Left cardiac atrium (tissue), 4 donors: ENCODE measurements at places on chromosomes 4 and X. TPM values are rescaled to one million over a fixed set of nuclear protein-coding genes. Genes with fewer than 3 reads are reported as not detected.

DNA sequence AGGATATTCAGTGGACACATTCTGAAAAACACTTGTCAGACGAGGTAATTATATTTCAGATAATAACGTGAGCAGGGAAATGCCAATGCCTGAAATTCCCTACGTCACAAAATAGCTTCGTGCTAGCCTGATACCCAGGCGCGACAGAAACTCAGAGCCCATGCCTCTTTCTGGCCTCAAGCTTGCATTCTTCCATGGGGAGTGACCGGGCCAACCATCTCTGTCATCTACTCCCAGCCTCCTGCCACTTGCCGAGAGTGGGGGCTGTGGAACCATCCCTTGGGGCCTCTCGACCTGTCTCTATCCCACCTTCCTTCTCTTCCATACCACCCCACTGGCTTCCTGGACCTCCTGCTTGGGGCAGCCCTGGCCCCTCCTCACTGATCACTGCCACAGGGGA is 34.5 kb upstream of the CDKN2AIP start:
- no peak for DNase-seq

XAGE1A gene
- total RNA-seq = not detected

DNA sequence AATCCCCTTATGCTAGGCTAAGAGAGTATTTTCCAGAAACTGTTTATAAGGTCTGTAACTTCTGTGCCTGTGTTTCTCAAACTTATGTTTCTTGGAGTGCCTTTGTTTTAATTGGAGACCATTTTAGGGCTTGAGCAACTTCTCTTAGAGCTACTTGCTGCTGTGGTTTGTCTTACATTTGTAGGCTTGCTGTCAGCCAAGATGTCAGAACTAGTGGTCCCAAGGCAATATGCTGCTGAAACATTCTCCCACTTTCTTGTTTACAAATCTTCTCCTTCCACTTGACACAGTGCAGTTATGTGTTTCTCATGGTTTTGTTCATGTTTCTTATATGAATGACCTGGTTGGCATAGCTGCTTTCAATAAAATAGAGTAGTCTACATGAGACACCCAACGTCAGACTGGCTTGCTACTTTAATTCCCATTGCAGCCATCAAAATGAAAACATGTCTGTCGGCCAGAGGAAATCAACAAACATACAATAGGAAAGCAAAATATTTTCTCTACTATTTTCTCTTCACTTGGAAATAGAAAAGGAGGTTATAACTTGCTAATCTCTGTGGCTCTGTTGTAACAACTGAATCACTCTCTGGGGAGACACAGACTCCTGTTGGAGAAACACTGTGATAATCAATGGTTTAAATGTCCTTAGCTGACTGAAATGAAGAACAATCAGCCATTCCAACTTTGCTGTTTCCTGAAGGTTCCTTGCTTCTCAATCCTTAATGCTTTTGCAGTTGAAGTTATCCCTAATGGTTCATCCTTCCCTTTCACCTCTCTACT is 426.4 kb downstream of the PDGFC start:
- no peak for DNase-seq

TBC1D9 gene
- total RNA-seq = 17.2 TPM

DNA sequence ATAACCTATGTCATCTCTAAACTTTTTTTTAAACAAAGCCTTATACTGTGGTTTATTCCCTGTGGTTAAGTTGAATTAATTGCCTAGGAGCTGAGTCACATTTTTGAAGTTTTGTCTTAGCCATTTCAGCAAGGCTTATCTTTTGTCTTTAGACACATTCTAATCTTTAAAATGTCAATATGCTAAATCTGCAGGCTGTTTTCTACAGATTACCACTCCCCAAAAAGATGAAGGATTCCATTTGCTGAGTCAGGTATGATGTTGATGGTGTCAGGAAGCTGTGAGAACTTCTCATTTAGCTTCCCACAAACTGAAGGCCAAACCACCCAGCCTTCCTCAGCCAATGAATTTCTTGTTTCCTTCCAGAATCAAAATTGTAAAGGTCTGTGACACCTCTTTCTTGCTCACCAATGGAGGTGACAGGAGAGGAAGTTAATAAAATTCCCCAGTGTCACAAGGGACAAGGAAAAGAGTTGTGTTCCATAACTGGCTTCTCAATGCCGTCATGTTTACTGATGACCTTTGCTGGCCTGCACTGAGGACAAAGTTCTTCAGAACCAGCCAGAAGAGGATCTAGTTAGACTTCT is 3.7 kb upstream of the CXCL6 start:
- no peak for DNase-seq

RAB33A gene
- 19.2 TPM for total RNA-seq

- DNase-seq = no peak
Observed at GRCh38 chr4:178165251-178165950, 723.2 kb upstream of the AGA start.

DNA sequence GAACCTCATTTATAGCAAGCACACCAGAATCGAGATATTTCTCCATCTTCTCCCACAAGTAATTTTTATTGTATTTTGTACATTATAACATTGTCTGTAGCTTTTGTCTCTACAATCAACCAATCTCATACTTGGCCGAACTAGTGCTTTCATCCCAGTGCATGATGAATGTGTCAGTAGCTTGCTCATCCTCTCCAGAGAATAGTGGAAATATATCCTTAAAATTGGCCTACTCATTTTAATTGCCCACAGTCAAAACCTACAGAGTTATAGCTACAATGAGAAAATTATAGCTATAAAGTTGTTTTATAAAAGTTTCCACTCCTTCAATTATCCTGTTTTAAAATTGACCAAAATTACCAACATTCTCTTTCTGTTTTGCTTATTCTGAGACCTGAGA is 103.8 kb downstream of the MAPK10 start:
- DNase-seq = no peak

GRCh38 chr4:102901804-102902203 is 33.0 kb downstream of the CISD2 start:
- no peak for DNase-seq

RLIM gene
- total RNA-seq = 19.9 TPM

SLC7A11 gene
- total RNA-seq = 4.7 TPM

DNA sequence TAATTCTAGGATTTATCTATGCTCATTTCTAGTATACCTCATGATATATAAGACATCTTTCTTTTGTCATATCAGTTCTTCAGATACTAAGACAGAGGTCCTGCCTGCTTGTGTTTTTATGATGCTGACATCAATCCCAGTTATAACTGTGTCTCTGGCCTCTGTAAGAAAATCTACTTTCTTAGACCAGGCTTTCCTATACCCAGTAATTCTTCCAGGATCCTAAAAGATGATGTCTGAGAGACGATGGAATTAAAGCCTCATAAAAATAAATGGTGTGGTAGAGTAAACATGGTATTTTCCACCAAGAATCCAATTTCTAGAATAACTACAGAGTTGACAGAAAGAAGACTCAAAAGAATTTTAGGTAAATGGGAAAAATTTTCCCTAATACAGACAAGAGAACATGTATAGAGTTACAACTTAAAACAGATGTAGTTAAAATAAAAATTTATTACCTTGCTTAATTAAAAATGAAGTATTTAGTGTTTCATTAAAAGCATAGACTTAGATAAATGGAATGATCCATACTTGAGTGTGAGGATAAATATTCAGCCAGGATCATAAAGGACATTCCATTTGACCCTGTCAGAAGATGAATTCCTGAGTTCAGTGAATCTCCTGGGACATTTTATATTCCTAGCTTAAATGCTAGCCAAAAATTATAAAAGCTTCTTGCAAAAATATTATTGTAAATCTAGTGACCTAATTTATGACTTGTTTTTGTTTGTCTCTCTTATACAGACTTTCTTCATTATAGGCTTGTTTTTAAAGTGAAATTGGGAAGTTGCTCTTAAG is 137.4 kb downstream of the PDLIM5 start:
- DNase-seq = no peak

LRIT3 gene
- not detected for total RNA-seq

- DNase-seq = no peak
Observed at GRCh38 chr4:3344104-3344503, 51.3 kb downstream of the RGS12 start.

DNA sequence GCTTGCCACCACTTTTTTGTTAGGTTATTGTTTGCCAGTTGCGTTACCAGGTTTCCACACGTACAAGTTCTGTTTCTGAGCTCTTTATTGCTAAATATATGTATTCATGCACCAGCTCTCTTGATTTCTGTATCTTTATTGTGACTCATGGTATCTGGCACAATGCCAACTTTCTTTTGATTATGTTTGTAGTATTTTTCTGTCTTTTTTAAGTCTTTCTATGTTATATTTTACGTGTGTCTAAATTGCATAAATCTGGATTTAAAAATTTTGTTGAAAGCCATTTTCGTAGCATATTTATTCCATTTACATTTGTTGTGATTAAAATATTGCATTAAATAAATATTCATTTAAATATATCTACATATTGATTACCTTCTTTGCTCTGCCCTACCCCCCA is 73.8 kb downstream of the KDM6A start:
- DNase-seq = no peak

DNA sequence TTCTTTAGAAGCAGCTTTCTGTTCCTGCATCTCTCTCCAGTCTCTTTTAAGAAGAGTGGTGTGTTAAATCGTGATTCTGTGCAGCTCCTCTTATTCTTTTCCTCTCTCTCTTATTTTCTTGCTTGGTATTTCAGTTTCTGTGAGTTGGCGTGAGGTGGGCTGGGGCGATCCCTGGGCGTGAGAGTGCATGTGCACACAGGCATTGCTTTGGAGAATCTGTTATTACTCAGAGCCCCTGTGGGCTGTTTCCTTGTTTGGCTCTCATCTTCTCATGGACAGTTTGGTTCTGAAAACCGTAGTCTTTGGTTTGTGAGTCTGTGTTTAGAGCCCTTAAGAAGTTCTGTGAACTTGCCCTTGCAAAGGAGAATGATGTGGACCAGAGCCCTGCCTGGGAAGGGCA is 97.2 kb upstream of the CLNK start:
- DNase-seq = no peak

CPE gene
- total RNA-seq = 92.5 TPM

- no peak for DNase-seq
Observed at GRCh38 chr4:68375667-68376559, 26.0 kb upstream of the YTHDC1 start.

FAT4 gene
- total RNA-seq = 10.3 TPM

- no peak for DNase-seq
Observed at GRCh38 chrX:12824944-12825343, 33.7 kb downstream of the PRPS2 start.

HAND2 gene
- 75.1 TPM for total RNA-seq

AREG gene
- 22.8 TPM for total RNA-seq

GRCh38 chr4:161273607-161274006 is 890.2 kb downstream of the FSTL5 start:
- DNase-seq = no peak

CDK16 gene
- 132 TPM for total RNA-seq

APLN gene
- 18.0 TPM for total RNA-seq

- no peak for DNase-seq
Observed at GRCh38 chrX:68848189-68848940, 19.5 kb downstream of the EFNB1 start.

GRCh38 chr4:20326977-20327376 is 75.3 kb downstream of the SLIT2 start:
- no peak for DNase-seq

GAR1 gene
- 12.0 TPM for total RNA-seq

- no peak for DNase-seq
Observed at GRCh38 chr4:155887847-155888570, 15.5 kb upstream of the TDO2 start.

DNA sequence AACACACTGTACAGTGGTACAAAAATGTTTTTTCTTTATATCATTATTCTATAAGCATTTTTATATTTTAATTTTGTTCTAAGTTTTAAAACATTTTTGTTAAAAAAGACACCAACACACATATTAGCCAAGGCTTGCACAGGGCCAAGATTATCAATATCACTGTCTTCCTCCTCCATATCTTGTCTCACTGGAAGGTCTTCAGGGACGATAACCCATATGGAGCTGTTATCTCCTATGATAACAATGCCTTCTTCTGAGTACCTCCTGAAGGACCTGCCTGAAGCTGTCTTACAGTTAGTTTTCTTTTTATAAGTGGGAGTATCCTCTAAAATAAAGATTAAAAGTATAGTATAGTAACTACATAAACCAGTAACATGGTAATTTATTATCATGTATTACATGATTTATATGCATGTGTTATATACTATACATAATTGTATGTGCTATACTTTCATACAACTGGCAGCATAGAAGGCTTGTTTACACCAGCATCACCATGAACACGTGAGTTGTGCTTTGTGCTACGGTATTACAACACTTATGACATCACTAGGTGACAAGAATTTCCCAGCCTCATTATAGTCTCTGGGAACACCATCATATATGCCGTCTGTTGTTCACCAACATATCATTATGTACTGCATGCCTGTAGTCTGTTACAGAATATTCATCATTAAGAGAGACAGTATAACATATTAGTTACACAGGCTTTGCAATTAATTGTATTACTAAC is 90.7 kb downstream of the WDFY3 start:
- no peak for DNase-seq

GABRQ gene
- total RNA-seq = not detected

DNA sequence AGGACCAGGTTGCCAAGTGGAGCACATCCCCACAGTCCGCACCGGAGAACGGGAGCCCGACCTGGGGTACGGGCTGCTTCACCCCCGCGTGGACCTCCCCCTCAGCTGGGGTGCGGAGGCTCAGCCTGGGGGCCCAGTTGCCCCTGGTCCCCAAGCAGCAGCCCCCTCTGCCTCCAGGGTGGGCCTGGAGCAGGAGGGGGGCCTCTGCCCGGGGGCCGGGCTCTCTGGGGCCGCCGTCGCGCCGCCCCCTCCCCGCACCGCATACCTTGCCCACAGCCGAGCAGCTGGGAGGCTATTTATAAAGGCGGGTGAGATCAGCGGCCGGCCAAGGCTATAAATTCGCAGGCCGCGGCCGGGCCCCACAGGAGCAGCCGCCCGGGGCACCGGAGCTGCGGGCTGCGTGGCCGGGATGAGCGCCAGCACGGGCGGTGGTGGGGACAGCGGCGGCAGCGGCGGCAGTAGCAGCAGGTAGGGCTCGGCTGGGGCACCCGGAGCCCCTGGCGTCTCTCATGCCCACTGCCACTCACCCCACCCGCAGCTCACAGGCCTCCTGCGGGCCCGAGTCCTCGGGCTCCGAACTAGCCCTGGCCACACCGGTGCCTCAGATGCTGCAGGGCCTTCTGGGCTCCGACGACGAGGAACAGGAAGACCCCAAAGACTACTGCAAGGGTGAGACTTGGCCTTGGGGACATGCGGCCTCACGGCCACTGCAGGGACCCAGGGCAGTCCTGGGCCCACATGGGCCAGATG is at the start of gene SRPK3:
Gene SRPK3 (plus strand): TSS at position 364 of the 750 bp plus-strand sequence. CDS start 46 bp downstream, at position 410.
- DNase-seq = no peak

LARP1B gene
- total RNA-seq = 15.7 TPM
